ENCODE measurements at places on chromosomes 7 and 10.

DNA sequence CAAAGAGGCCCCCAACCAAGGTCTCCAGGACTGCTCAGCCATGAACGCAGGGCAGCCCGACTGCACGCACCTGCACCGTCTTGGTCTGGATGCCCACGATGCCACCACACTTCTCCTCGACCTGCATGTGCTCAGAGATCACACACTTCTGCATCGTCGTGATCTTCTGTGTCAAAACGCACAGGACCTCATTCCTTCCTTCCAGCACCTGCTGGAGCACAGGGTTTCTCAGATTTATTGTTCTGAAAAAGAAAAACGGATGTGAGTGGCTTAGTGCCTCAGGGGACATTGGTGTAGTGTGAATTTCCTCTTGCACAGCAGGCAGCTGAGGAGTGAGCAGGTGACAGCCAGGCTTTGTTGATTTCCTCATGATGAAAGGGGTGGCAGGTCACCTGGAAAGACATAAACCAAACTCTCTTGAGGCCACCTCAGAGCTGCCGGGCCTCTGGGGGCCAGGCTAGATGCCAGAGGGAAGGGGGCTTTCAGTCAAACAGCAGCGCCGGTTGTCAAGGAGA lies 38.2 kb downstream of the GSDME start:
- DNase-seq: no peak

DNA sequence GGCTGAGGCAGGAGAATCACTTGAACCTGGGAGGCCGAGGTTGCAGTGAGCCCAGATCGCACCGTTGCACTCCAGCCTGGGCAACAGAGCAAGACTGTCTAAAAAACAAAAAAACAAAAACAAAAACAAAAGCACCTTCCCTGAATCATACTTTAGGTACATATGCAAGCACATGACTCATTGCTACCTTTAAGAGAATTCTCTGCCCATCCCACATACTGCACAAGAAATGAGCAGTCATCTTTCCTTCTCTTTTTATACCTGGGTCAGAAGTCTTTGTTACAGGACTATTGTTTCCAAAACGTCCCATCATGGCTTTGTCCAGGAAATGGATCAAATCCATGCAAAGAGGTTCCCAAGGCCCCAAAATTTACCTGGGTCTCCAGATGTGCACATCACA lies 21.5 kb upstream of the AKR1B10 start:
- DNase-seq: no peak

DNA sequence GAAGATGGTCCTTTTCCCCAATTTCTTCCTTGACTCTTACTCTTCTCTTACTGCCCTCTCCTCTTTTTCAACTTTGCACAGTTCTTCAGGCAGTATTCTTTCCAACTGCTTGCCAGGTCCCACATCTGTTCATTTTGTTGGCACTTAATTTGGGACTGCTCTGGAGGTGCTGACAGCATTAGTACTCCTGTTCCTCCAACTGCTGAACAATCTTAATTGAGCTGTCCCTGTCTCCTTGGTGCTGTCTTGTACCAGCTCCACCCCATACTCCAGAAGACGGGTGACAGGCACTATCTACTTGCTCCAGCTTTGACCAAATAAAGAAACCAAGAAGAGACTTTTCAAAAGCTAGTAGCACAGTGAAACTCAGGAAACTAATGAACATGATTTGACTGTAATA lies 160.0 kb downstream of the PDE1C start:
- no peak for DNase-seq

GRCh38 chr7:2379821-2380450 lies 23.5 kb upstream of the CHST12 start:
- no peak for DNase-seq

- peak; percentile 73 for DNase-seq
These were observed 87.1 kb downstream of the DYNC1I1 start for GRCh38 chr7:95859429-95859828.

GRCh38 chr10:4902571-4903011 lies 60.6 kb upstream of the AKR1C1 start:
- DNase-seq: no peak

- no peak for DNase-seq
These were observed 285.6 kb downstream of the PRPF18 start for GRCh38 chr10:13872411-13872810.

- DNase-seq: no peak
These were observed 53.4 kb upstream of the PCDH15 start for GRCh38 chr10:54854389-54854788.

DNA sequence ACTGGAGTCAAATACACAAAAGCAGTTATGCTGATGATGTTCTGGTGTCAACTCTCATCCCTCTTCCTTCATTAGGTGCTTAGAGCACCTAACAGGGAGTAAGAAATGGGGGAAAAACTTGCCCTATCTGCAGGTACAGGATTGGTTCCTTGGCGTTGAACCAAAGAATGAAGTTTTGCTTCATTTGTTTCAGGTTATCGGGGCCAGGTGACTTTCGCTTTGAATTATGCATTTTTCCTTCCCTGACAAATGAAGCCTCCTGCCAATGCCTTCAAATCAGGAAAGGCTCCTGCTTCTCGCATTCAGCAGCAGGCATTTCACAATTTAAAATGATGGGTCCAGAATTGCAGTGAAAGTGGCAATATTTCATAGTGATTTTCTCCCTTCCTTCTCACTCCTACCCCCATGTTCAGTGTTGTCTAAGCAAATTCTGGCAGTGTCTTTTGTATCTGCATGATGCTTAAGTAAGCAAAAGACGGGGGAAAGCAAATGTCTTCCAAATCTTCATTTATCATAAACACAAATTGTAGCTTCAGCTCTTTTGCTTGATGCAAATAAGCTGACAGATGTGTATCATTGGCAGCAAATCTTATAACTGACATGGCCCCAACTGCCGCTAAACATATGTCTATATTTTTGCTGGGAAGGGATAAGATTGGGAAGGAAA lies 29.4 kb downstream of the DNAJB9 start:
- no peak for DNase-seq

DNA sequence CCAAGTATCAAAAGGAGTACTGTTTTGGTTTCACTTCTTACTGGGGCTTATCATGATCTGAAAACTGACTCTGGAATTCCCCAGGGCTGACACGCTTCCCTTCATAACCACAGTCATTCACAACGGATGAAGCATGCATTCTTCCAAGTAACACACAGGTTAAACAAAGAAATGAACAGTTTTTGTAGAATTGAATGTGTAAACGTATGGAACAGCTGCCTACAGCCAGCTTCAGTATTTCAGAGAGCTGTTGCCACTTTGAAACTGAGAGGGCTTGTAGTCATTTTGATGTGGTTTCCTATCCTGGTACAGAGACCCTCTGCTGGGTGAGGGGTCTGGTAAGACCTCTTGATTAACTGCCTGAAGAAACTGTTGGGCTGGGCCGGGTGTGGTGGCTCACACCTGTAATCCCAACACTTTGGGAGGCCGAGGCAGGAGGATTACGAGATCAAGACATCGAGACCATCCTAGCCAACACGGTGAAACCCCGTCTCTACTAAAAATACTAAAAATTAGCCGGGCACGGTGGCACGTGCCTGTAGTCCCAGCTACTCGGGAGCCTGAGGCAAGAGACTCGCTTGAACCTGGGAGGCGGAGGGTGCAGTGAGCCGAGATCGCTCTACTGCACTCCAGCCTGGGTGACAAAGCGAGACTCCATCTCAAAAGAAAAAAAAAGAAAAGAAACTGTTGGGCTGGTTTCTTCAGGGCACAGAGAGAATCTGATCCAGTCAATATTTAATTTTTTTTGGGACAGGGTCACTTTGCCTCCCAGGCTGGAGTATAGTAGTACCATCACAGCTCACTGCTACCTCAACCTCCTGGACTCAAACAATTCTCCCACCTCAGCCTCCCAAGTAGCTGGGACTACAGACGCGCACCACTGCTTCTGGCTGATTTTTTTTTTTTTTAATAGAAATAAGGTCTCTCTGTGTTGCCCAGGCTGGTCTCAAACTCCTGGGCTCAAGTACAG lies 4.7 kb downstream of the NFE2L3 start:
- DNase-seq: peak; percentile 92

DNA sequence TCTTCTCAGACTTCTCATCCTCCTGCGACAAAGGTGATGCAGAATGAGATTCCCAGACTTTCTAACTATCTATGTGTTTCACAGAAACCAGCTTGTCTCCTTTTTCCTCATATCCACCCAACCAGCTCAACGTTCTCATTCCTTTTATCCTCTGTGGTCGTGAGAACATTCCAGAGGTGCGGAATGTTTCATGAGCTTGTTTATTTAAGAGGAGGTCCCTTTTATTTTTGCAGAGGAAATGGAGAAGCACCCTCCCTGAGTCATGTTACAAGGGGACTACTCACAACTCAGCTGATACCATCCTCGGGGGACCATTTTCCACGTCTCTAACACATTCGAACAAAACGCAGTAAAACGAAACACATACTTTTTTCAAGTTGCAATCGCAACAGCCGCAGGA lies 93.2 kb downstream of the ZRANB1 start:
- peak; percentile 97 for DNase-seq

- no peak for DNase-seq
These were observed 176.3 kb downstream of the GRID1 start for GRCh38 chr10:86190291-86190690.

GRCh38 chr10:33006342-33006887 lies 48.4 kb upstream of the ITGB1 start:
- no peak for DNase-seq

GRCh38 chr7:41313171-41313570 lies 389.7 kb downstream of the INHBA start:
- DNase-seq: no peak

- peak; percentile 72 for DNase-seq
These were observed 68.3 kb upstream of the AMPH start for GRCh38 chr7:38699471-38699870.

- peak; percentile 29 for DNase-seq
These were observed 52.2 kb downstream of the GPR158 start for GRCh38 chr10:25226775-25227682.

GRCh38 chr7:75599244-75599781 lies 107.2 kb downstream of the SPDYE5 start:
- DNase-seq: no peak

- no peak for DNase-seq
These were observed 1.0 kb downstream of the LRRC17 start for GRCh38 chr7:102913826-102914225.

DNA sequence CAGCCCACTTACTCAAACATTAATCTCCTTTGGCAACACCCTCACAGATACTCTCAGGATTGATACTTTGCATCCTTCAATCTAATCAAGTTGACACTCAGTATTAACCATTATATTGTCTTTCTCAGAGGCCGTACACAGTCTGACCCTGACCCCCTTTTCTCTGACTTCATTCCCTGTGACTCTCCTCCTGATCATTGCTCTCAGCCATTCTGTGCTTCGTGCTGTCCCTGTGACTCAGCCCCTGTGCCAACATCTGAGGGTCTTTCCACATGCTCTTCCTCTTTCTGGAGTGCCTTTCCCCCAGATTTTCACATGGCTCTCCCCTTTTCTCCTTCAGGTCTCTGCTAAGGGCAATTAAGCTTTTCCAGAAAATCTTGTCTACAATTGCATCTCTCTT lies 289.0 kb upstream of the PHYHIPL start:
- no peak for DNase-seq

DNA sequence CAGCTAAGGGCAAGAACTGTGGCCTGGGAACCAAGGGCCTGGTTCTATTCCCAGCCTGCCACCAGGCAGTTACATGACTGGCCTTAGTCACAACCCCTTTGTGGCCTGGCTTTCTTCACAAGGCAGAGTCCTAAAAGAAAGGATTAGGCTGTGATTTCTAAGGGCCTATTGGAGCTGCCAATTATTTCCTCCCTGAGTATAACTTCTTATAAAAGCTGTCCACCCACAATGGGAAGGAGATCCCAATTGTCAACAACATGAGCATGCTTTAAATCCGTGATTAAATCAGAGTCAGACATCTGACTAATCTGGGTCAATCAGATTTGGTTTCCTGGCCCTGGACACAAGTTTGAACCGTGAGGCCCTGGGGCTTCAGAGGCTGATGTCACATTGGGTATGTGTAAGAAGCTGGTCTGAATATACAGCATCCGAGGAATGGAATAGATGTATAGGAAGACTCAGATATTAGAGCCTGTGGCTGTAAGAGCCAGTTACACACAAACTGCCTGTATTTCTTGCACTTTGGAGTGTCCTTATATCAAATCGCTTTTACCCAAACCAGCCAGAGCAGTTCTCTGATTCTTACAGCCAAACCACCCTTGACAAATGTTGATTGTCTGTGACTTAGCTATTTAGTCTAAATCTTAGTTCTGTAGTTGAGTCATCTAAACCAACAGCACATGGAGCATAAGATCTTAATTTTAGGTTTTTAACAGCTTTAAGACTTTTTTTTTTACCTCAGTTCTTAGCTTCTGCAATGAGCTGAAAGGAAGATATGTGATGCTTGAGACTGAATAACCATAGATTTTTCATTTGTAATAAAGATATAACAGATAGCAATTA lies 61.3 kb downstream of the ABCB4 start:
- peak; percentile 62 for DNase-seq

- peak; percentile 95 for DNase-seq
These were observed 510.2 kb downstream of the RPS24 start for GRCh38 chr10:78543749-78544362.

DNA sequence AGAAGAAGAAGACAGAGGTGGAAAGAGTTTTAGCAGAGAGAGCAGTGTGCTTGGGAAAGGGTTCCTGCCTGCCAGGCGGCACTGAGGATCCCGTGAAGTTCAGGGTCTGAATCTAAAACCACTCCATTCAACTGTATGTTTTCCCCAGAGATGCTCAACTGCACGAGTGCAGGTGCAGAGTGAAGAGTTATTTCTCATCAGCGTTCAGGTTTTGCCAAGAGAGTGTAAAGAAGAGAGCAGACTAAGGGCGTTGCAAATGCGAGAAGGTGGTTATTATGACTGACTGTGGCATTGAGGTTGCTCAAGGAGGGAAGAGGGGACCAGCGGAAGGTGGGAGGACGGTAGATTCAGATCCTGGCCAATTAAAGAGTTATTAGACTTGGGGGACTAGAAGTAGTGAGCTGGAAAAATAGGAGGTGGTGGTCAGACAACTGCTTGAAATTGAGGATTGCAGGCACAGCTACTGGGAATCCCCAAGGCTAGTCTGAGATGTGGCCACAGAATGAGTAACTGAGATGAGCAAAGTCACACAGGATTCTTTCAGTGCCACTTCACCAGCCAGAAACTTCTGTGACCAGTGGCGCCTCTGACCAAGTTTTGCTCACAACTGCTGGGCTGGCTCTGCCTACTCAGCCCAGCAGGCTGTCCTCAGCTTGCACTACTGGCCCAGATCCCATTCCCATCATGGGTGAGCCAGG lies 29.1 kb downstream of the STRA8 start:
- no peak for DNase-seq

DNA sequence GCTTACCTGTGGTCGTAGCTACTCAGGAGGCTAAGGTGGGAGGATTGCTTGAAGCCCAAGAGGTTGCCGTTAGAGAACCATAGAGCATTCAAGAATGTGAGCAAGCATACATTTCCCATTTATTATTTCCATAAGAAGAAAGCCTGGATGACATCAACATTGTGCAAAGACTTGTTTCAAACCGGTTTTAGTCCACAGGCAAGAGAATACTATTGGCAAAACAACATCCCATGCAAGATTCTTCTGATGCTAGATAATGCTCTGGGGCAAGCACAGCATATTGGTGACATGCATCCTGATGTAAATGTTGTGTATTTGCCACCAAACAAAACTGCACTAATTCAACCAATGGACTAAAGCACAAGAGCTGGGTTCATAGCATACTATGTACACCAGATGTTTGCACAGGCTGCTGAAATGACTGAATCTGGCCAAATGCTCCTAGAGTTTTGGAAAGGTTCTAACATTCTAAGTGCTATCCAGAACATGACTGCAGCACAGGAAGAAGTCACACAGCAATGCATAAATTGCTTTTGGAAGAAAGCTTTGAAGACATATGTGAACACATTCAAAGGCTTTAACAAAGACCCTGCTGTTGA lies 42.6 kb downstream of the OTUD1 start:
- DNase-seq: no peak

Measured in fibroblast of skin of right biceps (primary cell).